H1 (cell line): ENCODE measurements at places on chromosomes 4 and X. TPM values are rescaled to one million over a fixed set of nuclear protein-coding genes. Genes with fewer than 3 reads are reported as not detected.
A peak's percentile ranks its signal among the peaks of the same experiment; 100 is the strongest.

ESX1 gene
- not detected in 2 replicates for total RNA-seq

MTNR1A gene
- total RNA-seq: 0.45 and 0.50 TPM in 2 replicates

EVC gene
- 9.8 and 11.3 TPM in 2 replicates for total RNA-seq

AFP gene
- total RNA-seq: 9.9 and 10.4 TPM in 2 replicates

FABP2 gene
- not detected in 2 replicates for total RNA-seq

SPOCK3 gene
- total RNA-seq: 0.44 and 0.60 TPM in 2 replicates

GRCh38 chr4:151408380-151408629, 671 bp upstream of the FHIP1A start:
- peak overlapping the region; percentile 92 for H3K27ac ChIP-seq
- H3K4me1 ChIP-seq: peaks cover 5% of the 10 kb centered on the region
- H3K36me3 ChIP-seq: no peaks in the 10 kb centered on the region; the same call in 1 of the 2 replicates
- peak overlapping the region; percentile 71 for H3K4me3 ChIP-seq
- H3K27me3 ChIP-seq: no peaks in the 10 kb centered on the region

DNA sequence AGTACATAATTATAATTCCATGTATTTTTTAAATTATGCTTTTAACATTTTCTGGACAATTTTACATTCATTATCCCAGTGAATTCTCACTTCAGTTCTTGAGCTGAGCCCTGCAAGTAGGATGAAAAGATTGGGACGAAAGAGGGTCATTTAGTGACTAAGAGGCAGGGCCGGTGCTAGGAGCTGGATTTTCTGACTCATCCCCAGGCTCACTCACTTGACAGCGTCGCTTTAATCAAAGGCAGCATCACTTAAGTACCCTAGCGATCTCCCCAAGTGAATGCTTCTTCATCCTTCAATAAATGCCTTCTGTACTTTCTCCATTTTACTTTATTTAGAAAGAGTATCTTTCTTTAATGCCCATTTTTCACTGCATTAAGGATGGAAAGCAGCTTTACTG, 263.6 kb downstream of the HS3ST1 start:
- no peak overlapping the region for H3K4me3 ChIP-seq
- no peaks in the 10 kb centered on the region for H3K27me3 ChIP-seq
- no peaks in the 10 kb centered on the region for H3K4me1 ChIP-seq

DNA sequence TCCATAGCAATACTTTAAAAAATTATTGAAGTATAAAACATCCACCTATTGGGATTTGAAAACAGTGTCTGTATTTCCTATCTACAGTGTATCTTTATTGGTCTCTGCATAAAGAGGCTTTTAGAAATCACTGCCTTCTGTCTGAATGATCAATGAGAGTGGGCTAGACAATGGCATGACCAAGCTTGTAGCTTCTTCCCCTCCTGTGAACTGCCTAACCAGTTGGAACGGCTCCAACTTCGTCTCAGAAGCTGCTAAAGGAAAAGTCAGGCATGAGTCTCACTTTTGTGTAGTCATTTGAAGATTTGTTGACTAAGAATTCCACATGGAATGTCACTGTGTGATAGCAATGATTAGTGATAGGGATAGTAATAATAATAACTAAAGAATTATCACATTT, 64.2 kb downstream of the INTS12 start:
- DNase-seq: no peak
- H3K4me1 ChIP-seq: no peaks in the 10 kb centered on the region
- no peak overlapping the region for H3K4me3 ChIP-seq
- H3K36me3 ChIP-seq: no peaks in the 10 kb centered on the region

DNA sequence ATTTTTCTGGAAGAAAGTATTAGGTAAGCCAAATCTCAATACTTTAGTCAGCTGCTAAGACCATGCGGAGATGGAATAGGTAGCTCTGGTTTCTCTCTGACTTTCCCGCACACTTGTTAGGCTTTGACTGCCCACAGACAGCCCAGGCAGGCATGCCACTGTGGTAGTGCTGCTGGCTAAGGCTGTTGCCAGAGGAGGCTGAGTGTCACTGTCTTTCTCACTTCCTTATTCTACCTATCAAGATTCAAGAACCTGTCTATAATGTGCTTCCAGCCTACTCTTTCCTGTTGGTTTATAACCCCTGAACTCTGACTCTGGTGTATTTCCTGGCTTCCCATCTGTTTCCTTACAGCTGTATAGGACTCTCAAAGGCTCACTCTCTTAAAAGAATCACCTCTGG, 81.8 kb upstream of the TRPC5 start:
- no peaks in the 10 kb centered on the region for H3K36me3 ChIP-seq
- DNase-seq: no peak
- H3K27me3 ChIP-seq: no peaks in the 10 kb centered on the region
- no peak overlapping the region for H3K27ac ChIP-seq

- no peak overlapping the region for H3K4me3 ChIP-seq
- no peaks in the 10 kb centered on the region for H3K4me1 ChIP-seq
- H3K27ac ChIP-seq: no peak overlapping the region
- DNase-seq: peak; percentile 3
- no peaks in the 10 kb centered on the region for H3K36me3 ChIP-seq
These were observed 8.1 kb upstream of the GPR119 start for GRCh38 chrX:130393451-130394074.

DNA sequence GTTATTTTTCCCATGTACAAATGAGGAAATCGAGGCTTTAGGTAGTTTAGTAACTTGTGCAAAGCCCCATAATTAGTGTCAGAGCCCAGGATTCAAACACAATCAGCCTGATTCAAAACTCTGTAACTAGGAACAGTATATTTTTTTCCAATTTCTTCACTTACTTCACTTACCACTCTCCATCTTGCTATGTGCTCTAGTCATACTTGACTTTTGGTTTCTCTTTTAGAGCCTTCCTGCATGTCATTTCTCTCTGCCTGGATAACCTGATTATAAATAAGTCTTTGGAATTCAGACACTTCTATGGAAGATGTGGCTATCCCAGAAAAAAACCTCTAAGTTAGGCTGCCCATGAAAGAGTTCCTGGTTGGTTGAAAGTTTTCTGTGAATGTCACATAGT, 22.2 kb downstream of the SATL1 start:
- no peak overlapping the region for H3K27ac ChIP-seq
- H3K4me3 ChIP-seq: no peak overlapping the region
- no peaks in the 10 kb centered on the region for H3K27me3 ChIP-seq
- no peak for DNase-seq
- H3K36me3 ChIP-seq: no peaks in the 10 kb centered on the region
- no peaks in the 10 kb centered on the region for H3K4me1 ChIP-seq

DNA sequence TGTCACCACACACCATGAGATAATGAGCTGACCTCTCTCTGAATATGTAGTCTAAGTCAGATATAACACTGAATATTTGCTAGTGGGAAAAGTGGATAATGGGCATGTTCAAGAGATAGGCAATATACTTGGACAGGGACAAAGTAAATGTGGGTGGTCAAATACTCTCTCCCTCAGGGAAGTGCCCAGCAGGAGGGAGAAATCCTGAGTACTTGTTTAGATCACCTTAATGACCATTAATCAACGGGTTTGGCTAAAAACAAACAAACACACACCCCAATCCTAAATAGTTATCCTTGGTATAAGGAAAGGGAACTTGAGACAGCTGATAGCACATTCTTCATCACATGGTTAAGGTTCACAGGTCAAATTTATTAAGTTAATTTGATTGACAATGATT, 933.5 kb downstream of the C4orf33 start:
- no peak for DNase-seq
- H3K36me3 ChIP-seq: peaks cover 2% of the 10 kb centered on the region; the same call in 1 of the 2 replicates
- H3K27ac ChIP-seq: no peak overlapping the region; the same call in 1 of the 2 replicates
- H3K4me3 ChIP-seq: peak overlapping the region; percentile 6; the same call in 1 of the 2 replicates

DNA sequence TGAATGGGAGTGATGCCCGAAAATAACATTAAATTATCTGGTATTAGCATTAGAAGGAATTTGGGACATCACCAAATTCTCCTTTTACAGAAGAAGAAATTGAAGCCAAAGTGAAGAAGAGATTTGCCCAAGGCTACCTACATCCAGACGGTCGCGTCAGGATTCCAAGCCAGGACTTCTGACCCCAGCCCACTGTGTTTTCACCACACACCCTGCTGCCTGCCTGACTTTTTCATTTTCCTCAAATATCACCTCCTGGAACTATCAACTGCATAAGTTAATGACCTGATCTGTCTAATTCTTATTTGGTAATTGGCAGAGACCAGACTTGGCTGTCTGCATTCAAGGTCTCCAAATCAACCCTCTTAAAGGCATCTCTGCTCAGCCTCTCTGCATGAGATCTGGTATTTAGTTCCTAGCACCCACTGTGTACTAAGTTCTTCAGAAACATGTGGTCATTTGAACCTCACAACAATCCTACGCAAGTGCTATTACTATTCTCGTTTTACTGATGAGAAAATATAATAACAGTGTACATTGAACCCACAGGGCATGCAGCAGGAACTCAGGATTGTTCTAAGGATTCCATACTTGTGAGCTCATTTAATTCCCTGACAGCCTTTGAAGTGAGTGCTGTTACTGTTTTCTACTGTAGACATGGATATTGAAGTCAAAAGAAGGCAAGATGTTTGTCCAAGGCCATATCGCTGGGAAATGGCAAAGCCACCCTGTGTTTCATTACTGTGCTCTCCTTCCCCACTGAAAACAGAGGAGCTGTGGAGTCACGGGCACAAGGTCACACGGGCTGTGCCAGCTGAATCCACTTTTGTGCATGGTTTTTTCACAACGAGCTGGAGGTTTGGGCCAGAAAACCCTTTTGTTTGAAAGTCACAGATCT, 195.2 kb upstream of the C1QTNF7 start:
- no peaks in the 10 kb centered on the region for H3K36me3 ChIP-seq
- no peaks in the 10 kb centered on the region for H3K27me3 ChIP-seq
- no peak overlapping the region for H3K4me3 ChIP-seq
- H3K27ac ChIP-seq: no peak overlapping the region
- no peak for DNase-seq

GRCh38 chr4:185229021-185229818, 19.8 kb downstream of the SNX25 start:
- no peaks in the 10 kb centered on the region for H3K27me3 ChIP-seq
- no peak overlapping the region for H3K4me3 ChIP-seq
- H3K36me3 ChIP-seq: no peaks in the 10 kb centered on the region
- no peak for DNase-seq
- no peaks in the 10 kb centered on the region for H3K4me1 ChIP-seq

DNA sequence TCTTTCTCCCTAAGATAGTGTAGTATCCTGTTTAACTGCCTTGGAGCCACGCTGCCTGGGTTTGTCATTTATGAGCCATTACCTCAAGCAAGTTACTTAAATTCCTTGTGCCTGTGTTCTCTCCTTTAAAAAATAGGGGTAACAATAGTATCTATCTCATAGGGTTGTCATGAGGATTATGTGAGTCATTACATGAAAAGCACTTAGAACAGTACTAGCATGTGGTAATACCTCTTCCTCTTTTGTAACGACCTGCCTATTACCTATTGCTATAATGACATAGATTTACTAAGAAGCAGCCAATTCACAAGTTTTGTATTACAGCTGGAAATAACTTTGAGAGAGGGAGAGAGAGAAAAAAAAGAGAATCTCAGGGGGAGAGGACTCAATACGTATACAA, 834.7 kb downstream of the RAPGEF2 start:
- no peak for DNase-seq
- H3K4me3 ChIP-seq: no peak overlapping the region
- no peaks in the 10 kb centered on the region for H3K36me3 ChIP-seq
- no peaks in the 10 kb centered on the region for H3K4me1 ChIP-seq
- no peak overlapping the region for H3K27ac ChIP-seq

DNA sequence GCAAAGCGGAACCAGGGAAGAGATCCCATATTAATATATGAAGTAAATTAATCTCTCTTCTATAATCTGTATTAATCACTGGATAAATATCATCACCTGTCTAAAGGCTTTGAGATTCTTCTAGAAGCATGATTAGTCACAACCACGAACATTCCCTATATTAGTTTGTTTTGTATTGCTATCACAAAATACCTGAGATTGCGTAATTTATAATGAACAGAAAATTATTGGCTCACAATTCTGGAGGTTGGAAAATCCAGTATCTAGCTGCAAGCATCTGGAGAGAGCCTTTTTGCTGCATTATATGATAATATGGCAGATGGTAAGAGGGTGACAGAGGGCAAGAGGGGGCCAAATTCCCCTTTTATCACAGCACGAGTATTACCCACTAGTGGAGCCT, 532.6 kb upstream of the EPHA5 start:
- H3K4me3 ChIP-seq: no peak overlapping the region
- H3K27me3 ChIP-seq: no peaks in the 10 kb centered on the region
- H3K36me3 ChIP-seq: no peaks in the 10 kb centered on the region
- no peaks in the 10 kb centered on the region for H3K4me1 ChIP-seq

GRCh38 chr4:2042204-2042946, 16.8 kb upstream of the NAT8L start:
- peak; percentile 69 for DNase-seq
- H3K4me3 ChIP-seq: peak overlapping the region; percentile 61
- peaks cover 21% of the 10 kb centered on the region for H3K27me3 ChIP-seq
- H3K4me1 ChIP-seq: no peaks in the 10 kb centered on the region
- H3K36me3 ChIP-seq: no peaks in the 10 kb centered on the region

- H3K27ac ChIP-seq: no peak overlapping the region
- H3K36me3 ChIP-seq: no peaks in the 10 kb centered on the region
- H3K4me1 ChIP-seq: no peaks in the 10 kb centered on the region
These were observed 44.6 kb downstream of the C4orf33 start for GRCh38 chr4:129140521-129140920.

- no peak overlapping the region for H3K27ac ChIP-seq
- H3K4me1 ChIP-seq: peaks cover 2% of the 10 kb centered on the region
- no peak overlapping the region for H3K4me3 ChIP-seq
- H3K36me3 ChIP-seq: no peaks in the 10 kb centered on the region
- DNase-seq: no peak
These were observed 374.1 kb downstream of the FBXW7 start for GRCh38 chr4:152161676-152162330.

DNA sequence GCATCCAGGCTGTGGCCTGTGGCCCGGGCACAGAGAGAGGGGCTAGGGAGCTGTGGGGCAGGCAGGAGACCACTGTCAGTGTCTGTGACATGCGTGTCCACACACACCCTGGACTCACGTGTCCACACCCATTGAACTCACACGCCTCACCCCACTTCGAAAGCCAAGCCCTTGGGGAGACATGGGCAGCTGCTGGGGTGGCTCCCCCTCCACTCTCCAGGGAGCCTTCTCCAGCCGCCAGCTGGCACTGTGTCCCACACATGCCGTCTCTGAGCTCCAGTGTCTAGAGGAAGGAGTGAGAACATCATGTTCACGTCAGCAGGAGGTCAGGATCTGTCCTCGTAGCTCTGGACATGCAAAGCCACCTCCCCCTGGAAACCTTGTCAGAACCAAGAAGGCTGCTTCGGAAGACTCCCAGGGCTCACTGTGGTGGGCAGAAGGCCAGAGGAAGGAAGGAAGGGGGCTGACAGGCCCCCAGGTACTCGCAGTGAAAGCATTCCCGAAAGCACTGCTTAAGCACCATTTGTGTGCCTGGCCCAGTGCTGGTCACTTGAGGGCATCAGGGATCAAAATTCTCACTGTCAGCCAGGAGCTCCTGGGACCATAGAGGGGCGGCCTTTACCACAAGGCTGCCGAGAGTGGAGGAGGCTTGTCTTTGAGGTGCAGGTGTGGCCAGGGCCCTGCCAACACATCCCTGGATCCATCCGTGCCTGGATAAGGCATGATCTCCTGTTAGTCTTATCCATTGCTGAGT, 61.4 kb downstream of the HTRA3 start:
- H3K27ac ChIP-seq: no peak overlapping the region
- H3K4me1 ChIP-seq: no peaks in the 10 kb centered on the region
- H3K4me3 ChIP-seq: no peak overlapping the region
- no peak for DNase-seq
- no peaks in the 10 kb centered on the region for H3K27me3 ChIP-seq
- no peaks in the 10 kb centered on the region for H3K36me3 ChIP-seq
